NCI-H1417 (cell line): ENCODE measurements at places on chromosomes 3 and 15.
A peak's percentile ranks its signal among the peaks of the same experiment; 100 is the strongest.

DNA sequence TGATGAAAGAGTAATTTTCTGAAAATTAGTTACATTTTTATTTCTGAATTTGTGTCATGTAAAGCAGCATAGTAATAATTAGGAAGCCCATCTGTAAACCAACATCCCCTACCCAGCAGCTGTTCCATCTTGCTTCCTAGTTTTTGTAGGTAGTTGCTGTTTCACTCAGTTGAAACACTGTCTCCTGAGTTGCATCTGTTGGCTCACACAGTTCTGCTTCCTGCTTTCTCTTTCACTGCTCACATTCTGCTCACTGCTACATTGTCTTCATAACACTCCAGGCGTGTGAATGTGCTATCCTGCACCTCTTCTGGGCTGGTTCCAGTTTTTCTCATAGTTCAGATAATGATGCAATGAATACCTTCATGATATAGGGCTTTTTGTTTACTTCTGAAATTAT is 123.4 kb downstream of the EPHB1 start:
- DNase-seq: no peak

DNA sequence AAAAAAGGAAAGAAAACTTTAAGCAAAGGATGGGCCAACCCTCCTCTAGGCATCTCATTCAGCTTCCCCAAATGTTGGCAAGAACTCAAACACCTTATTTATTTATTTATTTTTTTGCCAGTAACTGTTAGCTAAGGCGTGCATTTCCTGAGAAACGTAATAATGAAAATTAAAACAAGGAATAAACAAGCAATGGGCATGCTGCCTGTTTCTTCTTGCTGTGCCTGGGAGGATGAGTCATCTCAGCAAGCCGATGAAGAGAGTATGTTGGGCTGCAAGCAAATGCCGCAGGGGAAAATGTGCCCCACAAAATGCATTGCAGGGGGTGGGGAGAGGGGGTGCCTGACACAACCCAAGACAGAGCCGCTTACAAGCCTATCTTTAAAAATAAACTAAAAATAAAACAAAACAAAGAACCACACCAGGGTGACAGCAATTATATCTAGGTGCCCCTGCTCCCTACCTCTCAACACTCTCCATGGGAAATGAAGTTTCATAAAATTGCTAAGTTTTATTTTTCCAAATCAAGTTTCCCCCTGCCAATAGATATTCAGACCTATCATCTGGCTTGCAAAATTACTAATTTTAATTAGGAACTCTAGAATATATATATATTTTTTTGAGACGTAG is 40.3 kb downstream of the EIF4E3 start:
- DNase-seq: no peak

- peak; percentile 78 for DNase-seq
Observed at GRCh38 chr3:133038731-133039375, 662 bp downstream of the TMEM108 start.

DNA sequence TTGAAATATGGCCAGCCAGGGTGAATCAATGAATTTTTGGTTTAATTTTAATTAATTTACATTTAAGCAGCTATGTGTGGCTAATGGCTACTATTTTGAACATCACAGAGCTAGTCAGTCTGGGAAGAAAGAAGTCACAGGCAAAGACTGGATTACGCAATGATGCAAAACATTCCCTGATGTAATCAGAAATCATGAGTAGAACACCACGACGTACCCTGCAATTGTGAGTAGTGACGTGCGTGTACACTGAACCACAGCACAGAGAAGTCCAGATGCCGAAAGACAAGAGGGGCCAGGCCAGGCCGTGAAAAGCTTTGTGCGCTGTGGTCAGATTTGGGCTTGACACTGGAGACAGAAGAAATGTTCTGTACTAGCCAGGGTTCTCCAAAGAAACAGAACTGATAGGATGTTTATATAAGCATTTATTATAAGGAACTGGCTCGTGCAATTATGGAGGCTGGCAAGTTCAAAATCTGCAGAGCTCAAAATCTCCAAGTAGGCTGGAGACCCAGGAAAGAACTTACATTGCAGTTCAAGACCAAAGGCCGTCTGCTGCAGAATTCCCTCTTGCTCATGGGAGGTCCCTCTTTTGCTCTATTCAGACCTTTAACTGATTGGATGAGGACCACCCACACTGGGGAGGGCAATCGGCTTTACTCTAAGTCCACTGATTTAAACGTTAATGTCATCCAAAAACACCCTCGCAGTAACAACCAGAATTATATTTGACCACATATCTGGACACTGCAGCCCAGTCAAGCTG is 44.6 kb downstream of the SH3BP5 start:
- DNase-seq: no peak

DNA sequence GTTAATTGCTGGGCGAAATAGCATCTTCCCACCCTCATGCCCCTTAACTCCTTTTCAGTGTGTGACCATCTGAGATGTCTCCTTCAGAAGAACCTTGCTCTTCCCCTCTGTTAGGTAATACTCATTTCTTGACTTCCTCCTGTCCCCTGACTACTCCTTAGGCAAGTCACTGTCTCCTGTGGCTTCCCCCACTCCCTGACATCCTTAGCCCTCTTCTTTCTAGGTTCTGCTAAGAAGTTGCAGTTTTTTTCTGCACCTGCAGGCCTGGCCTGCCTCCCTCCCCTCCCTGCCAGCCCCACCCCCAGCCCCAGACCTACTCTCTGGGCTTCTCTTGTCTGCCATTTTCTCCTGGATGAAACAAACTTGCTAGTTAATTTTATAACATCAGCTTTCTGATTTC is 15.2 kb upstream of the EID1 start:
- no peak for DNase-seq

GRCh38 chr15:89746386-89746780 is 4.7 kb downstream of the MESP1 start:
- no peak for DNase-seq

DNA sequence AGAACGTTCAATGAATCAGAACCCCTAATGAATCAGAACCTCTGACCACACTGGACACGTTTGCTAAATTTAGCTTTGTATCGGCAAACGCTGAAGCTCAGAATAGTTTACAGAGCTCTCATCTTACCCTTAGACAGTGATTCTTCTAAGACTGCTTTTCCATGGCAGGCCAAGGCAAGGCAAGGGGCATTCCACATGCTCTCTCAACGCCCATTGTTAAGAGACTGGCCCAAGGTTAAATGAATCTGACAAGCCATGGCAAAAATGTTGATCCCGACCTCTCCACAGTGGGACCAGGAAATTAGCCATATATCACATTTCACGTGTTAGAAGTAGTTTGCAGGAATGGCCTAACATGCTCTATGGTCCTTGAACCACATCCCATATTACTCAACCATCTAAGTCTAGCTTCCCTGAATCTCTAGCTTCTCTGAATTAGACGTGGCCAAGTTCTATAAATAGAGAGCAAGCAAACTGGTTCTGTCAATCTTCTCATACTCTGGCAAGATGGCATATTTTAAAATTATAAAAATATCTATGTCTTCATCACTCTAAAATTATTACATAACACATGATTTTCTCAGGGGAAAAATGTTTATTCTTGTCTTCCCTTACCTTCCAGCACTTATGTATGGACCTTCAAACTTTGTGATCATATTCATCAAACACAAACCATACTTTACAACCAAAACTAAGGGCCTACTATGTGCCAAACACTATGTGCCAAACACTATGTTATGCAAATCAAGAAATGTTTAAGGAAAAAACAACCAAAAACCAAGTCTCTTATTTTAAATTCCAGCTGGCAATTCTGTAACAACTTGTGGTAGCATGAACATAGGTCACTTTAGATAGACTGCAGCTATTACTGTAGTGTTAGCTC is 54.3 kb downstream of the AAGAB start:
- DNase-seq: no peak

- DNase-seq: no peak
Observed at GRCh38 chr3:157447026-157447694, 10.5 kb downstream of the PTX3 start.

DNA sequence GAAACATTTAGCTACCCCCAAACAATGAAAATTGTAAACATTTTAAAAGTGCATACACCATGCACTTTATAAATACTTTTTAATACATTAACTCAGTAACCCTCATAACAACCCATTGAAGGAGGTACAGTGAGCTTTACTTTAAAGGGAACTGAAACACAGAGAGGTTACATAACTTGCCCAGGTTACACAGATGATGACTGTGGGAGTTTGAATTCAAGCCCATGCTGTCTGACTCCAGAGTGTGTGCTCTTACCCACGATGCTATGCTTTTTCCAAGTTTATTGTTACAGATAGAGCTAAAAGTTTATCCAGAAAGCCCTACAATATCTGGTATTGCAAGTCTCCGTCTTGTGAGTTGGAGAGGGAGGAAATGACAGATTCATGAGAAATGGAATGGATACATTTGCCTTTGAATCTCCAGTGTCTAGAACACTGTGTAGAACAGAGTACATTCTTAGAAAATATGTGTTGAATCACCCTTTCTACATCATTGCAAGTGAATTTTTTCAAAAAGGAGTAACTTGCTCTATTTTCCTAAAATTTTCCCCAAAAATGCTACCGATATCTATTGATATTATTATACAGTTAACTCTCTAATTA is 428.3 kb downstream of the NAALADL2 start:
- DNase-seq: no peak

DNA sequence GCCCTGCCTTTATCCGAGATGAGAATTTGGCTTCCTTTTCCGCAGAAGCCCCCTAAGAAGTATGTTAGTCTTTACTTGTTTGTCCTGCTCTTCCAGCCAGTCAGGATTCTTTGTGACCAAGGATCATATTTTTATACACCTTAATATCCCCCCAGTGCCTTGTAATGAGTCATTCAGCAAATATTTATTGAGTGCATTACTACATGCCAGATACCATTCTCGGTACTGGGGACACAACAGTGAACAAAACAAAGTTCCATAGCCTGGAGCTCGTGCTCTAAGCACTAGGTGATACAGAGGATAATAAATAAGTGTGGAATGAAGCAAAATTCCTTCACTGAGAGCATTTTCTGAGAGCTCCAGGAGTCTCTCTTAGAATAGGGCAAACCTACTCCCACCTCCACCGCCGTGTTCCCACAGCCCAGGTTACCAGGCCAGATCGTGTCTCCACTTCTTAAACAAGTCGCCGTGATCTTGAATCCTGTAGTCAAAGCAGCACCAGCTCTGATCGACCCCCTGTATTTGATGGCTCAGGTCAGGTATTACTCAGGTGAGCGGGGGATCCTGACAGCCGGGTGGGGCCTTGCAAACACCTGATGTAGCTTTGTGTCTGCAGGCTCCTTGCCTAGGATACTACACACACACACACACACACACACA is 18.5 kb downstream of the TTC21A start:
- no peak for DNase-seq

GRCh38 chr15:37094333-37094914 is 5.9 kb downstream of the MEIS2 start:
- peak; percentile 61 for DNase-seq

GRCh38 chr15:73946046-73946721 is 19.9 kb downstream of the LOXL1 start:
- DNase-seq: no peak

GRCh38 chr3:193693774-193694173 is 100.8 kb downstream of the OPA1 start:
- no peak for DNase-seq

DNA sequence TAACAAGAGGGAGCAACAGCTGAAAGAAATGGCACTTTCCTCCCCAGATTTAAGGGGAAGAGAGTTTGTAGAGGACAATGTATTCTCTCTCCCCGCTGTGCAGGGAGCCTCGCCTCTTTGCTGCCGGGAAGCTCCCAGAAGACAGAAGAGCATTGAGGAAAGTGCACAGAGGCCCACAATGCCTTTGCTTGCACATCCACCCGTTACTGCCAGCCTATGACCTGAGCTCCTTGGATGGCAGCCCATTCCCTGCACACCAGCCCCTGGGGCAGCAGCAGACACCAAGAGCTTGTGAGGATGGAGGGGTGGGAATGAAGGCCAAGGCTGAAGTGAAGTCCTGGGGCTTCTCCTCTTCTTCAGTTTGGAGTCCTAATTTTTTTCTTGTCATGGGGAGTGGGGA is 67.0 kb downstream of the CLDN11 start:
- DNase-seq: no peak

GRCh38 chr15:84947947-84948830 is 33.5 kb upstream of the PDE8A start:
- no peak for DNase-seq

- DNase-seq: no peak
Observed at GRCh38 chr3:193787496-193787870, 194.5 kb downstream of the OPA1 start.

DNA sequence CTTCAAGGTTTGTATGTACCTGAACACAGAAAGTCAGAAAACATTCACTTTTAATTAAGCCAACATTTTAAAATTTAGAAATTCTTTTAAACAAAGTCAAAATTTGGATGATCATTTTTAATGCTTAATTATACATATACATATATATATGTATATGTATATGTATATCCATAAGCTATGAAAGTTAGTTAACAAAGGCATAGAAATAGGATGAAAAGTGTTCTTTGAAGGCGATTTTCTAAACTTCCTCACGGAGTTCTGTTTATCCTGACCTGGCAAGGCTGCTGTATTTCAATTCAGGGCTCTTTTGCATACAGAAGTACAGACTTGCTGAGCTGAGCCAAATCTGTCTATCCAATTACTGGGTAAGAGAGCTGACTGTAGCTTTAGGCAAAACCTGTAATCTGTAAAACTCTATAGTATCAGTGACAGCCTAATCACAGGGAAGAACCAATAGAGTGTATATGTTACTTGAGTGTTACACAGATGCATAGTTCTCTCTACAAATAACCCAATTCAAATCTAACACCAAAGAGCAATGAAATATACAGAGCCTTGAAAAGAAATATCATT is 32.1 kb upstream of the THRB start:
- peak; percentile 58 for DNase-seq

DNA sequence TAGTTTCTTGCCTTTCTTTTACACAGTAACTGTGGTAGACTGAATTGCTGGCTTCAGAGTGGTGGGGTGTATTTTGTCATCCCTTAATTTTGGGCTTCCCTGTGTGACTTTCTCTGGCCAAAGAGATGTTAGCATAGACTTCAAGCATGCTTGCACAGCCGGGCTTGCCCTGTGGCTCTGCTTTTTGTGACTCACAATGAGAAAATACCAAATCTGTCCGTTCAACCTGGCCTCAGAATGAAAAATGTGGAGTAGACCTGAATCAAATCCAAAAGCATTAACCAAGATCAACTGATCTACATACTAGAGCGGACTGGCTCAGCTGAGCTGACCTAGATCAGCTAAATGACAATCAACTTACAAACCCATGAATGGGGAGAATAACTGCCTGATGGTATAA is 51.4 kb downstream of the PLAAT1 start:
- DNase-seq: no peak

GRCh38 chr3:161049683-161050248 is 55.4 kb downstream of the B3GALNT1 start:
- no peak for DNase-seq

GRCh38 chr3:59843821-59844220 is 794.0 kb upstream of the CFAP20DC start:
- no peak for DNase-seq
